DMS153 (cell line): ENCODE measurements at places on chromosomes 1 and 21.

- peak; percentile 32 for DNase-seq
Observed at GRCh38 chr1:47536646-47537118, 98.8 kb downstream of the FOXD2 start.

DNA sequence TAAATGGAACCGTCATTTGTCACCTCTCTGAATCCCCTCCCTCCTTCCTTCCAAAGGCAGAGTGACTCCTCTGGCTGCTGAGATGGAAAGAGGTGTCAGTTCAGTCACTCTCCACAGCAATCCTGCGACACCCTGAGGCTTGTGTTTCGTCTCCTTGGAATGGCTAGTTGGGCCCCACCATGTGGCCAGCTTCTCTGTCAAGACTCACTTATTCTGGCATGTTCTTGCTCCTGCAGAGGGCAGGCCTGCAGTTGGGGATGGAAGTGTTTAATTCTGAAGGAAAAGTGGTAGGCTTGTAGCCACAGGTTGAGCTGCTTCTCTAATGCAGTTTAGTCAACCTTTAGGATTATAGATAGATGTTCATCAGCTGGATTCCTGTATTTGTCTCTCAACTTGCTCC lies 149.6 kb downstream of the LMO4 start:
- no peak for DNase-seq

DNA sequence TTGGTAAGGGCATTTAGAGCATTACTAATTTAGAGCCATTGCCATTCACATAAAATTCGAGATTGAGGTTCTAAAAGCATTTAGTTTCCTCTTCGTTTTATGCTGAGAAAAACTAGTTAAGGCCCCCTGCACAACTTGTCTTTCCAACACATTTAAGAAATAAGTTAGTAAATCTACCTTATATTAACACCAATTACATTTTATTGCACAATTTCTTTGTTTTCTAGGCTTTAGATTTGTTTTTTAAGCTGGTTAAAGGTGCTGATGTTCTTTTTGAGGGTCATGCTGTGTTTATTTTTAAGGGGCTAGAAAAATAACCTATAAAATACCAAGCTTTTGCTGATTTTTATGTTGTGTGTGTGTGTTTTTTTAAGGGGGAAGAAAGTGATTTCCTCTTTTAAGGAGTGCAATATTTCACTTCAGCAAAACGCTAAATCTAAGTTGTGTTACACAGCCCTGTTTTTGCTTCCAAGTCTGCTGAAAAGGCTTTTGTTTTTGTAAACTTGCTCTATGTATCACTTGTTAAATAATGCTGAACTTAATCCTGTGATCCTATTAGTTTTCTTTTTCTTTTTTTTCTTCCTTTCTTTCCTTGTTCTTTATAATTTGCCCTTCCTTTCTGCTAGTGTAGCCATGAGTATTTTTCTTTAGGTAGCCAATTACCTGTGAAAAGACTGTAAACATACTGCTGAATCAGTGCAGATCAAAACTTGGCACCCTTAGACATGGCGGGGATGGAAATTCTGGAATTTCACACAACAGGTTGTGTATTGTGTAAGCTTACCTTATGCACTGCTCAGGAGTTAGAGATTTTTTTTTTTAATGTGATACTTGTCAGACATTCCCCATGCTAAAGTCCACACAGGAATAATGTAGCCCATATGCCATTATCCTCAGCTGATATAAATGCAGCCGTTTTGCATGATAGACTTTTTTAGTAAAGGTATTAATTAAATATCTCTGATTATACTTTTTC lies 1.5 kb downstream of the CEPT1 start:
- no peak for DNase-seq

DNA sequence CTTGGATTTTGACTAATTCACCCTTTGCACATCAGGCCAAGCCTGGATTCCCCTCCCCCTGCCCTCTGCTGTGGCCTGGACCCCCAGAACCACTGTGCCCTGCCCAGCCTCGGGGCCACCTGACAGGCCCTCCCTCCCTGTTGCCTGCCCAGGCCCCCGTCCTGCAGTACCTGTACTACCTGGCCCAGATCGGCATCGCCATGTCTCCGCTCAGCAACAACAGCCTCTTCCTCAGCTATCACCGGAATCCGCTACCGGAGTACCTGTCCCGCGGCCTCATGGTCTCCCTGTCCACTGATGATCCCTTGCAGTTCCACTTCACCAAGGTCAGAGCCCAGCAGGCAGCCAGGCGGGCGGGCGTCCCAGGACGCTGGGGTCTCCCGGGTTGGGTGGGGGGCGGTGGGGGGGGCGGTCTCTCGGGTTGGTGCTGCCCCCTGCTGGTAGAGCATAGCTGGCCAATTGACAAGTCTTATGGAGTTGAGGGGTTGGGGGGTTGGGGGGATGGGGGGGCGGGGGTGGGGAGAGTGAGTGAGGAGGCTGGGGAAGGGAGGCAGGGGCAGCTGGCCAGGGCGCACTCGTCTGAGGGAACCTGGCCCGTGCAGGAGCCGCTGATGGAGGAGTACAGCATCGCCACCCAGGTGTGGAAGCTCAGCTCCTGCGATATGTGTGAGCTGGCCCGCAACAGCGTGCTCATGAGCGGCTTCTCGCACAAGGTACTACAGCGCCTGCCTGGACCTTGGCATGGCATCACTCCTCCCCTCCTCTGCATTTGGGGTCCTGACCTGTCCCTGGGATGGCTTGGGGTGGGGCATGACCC lies 10.7 kb downstream of the AMPD2 start:
- DNase-seq: no peak

DNA sequence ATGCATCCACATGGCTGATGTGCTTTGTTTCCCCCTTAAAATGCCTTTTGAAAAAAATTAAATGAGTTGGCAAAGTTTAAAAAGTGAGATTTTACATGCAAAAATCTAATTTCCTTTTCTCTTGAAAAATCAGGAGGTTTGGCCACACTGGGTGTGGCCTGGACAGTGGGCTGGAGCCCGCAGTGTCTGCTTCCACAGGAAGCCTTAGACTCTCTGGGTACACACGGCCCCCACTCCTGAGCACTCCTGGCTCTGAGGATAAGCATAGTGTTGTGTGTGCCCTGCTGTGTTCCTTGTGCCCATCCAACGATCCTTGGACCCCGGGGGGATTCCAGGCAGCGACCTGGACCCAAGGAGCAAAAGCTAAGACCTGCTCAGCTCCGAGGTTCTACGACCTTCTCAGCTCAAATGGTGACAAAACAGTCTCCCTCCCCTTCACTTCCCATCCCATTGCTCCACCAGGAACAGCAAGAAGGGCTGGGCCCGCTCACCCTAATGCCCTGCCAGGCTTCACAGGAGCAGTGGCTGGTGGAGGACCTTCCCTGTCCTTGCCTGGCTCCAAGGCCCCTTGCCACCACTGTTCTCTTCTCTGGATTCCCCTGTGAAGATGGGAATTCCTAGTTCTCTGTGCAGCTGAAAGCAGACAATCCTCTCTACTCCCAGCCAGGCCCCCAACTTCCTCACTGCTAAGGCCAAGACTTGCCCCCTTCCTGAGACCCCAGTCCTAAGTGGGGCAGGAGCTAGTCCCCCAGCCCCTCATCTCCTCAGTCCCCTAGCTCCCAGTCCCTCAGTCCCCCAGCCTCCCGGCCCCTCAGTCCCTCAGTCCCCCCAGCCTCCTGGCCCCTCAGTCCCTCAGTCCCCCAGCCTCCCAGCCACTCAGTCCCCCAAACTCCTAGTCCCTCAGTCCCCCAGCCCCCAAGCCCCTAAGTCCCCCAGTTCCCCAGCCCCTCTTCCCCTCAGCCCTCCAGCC lies 395.8 kb downstream of the PTPRU start:
- DNase-seq: no peak

GRCh38 chr1:226125831-226126230 lies 60.7 kb downstream of the ACBD3 start:
- DNase-seq: no peak

GRCh38 chr1:161719325-161719611 lies 2.1 kb upstream of the FCRLB start:
- no peak for DNase-seq

GRCh38 chr1:42219627-42220026 lies 55.1 kb upstream of the GUCA2A start:
- DNase-seq: no peak

GRCh38 chr1:5754817-5755551 lies 237.2 kb downstream of the NPHP4 start:
- no peak for DNase-seq

GRCh38 chr1:210143465-210144062 lies 89.0 kb upstream of the SERTAD4 start:
- peak; percentile 35 for DNase-seq

GRCh38 chr21:34632498-34632897 lies 17.6 kb upstream of the RCAN1 start:
- DNase-seq: no peak

DNA sequence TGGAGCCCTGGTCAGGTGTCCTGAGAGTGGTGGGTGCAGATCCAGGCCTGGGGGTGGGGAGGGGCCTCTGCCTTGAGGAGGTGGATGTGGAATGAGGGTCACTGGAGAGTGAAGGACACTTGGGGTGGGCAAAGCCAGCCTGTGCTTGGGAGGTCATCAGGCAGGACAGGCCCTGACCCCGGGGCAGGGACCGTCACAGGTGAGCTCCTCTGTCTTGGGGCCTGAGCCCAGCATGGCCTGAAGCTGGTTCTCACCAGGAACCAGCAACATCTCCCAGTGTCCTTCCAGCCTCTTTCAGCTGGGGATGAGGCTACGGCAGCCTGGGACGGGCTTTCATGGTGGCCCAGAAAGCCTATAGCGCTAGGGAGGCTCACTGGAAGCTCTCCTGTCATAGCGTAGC lies 831 bp upstream of the KRTAP10-2 start:
- DNase-seq: no peak
